NCI-H146 (cell line): ENCODE measurements at places on chromosomes 4 and X.

DNA sequence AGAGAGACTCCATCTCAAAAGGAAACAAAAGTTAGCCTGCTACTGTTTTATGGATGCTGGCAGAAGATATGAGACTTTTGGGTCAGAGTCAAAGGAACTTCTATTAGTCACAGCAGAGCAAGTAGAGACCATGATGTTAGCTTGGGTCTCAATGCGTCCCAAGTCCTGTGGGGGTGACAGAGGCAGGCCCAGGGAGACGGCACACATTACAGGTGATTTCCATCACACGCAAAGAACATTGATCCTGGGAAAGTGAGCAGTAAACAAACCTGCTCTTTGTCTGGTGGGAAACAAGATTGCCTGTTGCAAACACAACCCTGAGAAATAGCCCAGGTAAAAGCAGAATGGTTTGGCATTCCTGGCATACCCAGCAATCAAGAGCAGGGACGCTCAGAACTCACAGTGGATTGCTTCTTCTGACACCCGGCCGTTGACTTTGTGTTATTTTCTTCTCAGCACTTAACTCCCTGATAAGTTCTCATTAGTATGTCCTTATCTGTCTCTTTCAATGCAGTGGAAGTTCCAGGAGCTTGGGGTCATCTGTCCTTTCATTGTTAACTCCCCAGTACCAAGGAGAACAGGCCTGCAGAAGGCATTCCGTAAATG lies 51.2 kb upstream of the LGI2 start:
- DNase-seq = no peak

DNA sequence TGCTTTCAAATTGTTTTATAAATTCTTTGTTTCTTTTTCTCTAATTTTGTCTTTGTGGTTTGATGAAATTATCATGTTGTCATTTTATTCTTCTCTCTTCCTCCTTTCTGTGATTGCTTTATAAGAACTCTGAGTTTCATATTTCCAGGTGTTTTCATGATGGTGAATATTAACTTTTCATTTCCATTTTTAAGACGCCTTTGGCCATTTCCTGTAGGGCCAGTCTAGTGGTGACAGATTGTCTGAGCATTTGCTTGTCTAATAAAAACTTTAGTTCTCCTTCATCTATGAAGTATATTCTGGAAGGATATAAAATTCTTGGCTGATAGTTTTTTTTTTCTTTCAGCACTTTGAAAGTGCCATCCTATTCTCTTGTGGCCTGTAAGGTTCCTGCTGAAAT lies 128.1 kb downstream of the FAM13A start:
- DNase-seq = no peak

DNA sequence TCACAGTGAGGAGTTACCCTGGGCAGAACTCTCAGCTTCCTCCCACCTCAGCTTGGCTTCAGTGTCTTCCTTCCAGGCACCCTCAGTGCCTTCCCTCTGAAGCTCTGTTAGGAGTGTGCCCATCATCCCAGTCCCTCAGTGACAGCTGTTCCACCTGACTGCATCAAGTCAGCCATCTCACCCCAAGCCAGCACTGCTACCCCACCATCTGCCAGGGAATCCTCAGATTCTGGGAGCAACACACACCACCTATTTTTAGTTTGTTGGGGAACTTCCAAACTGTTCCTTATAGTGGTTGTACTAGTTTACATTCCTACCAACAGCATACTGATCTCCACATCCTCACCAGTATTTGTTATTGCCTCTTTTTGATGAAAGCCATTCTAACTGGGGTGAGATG lies 182.9 kb downstream of the RELL1 start:
- DNase-seq = no peak

DNA sequence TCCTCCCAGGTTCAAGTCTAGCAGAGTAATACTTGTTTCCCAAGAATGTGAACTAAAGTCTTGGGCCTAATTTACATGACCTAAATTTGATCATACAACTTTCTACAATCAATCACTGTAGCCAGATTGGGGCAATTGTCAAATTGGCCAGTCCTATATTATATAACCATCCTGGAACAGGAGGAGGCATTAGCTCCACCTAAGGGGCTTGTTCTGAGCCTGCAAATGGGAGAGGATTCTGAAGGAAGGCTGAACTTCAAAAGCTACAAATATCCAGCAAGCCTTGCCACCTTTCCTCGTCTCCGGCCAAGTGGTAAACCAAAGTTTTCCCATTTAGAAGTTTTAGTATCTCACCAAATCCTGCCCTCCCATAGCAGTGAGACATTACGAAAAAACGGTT lies 1289.6 kb upstream of the TENM3 start:
- DNase-seq = peak; percentile 4
